Adrenal gland (tissue), 19 donors: ENCODE measurements at places on chromosomes 7 and 10. TPM values are rescaled to one million over a fixed set of nuclear protein-coding genes. Genes with fewer than 3 reads are reported as not detected.

INA gene
- 0.18 TPM for total RNA-seq

GRCh38 chr7:151339651-151340382 lies 1.8 kb upstream of the NUB1 start:
- H3K27ac ChIP-seq, result peak overlapping the region; percentile 17
- H3K36me3 ChIP-seq, result no peaks in the 10 kb centered on the region
- H3K27me3 ChIP-seq, result no peaks in the 10 kb centered on the region
- peaks cover 19% of the 10 kb centered on the region for H3K4me1 ChIP-seq
- H3K4me3 ChIP-seq, result no peak overlapping the region

- no peak overlapping the region for H3K4me3 ChIP-seq
- H3K36me3 ChIP-seq, result no peaks in the 10 kb centered on the region
- H3K27me3 ChIP-seq, result no peaks in the 10 kb centered on the region
- DNase-seq, result peak; percentile 49
- H3K4me1 ChIP-seq, result peaks cover 26% of the 10 kb centered on the region
Measured at GRCh38 chr7:101935521-101936141, 118.2 kb downstream of the CUX1 start.

DNA sequence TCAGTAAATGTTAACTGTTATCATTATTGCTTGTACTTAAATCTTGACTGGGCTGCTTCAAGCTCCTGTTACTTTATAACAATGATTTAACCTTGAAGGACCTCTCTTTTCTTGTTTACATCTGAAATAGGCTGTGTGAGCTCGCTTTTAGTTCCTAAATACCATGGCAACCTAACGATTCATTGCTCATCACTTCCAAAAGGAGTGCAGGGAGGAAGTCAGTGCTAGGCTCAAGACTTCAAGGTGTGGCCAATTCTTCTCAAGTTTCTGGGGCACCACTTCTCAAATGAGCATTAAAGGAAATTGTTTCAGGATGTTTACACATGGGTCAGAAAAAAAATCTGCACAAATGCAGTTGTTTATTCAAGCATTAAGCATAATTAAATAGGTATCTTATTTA lies 284.2 kb downstream of the MTERF1 start:
- H3K36me3 ChIP-seq, result no peaks in the 10 kb centered on the region
- no peak overlapping the region for H3K4me3 ChIP-seq

NRG3 gene
- 1.0 TPM for total RNA-seq

DNA sequence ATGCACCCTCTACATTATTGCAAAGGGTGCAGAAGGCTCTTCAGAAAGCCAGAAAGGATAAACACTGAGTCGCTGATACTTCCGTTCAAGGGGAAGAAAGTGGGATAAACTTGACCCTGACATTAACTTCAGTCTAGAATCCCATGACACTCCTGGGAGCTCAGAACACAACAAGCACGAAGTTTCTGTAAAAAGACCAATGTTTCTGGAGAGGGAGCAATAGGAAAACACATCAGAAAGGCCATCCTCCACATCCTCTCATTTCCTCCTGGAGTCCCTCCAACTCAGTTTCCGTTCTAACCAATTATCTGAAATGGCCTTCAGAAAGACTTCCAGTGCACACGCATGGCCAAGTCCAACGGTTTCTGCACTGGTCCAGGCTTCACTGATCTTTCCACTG lies 113.5 kb downstream of the SORBS1 start:
- peak; percentile 65 for DNase-seq
- H3K36me3 ChIP-seq, result no peaks in the 10 kb centered on the region
- no peaks in the 10 kb centered on the region for H3K27me3 ChIP-seq
- peaks cover 8% of the 10 kb centered on the region for H3K4me1 ChIP-seq
- H3K4me3 ChIP-seq, result no peak overlapping the region
- no peak overlapping the region for H3K27ac ChIP-seq

DNA sequence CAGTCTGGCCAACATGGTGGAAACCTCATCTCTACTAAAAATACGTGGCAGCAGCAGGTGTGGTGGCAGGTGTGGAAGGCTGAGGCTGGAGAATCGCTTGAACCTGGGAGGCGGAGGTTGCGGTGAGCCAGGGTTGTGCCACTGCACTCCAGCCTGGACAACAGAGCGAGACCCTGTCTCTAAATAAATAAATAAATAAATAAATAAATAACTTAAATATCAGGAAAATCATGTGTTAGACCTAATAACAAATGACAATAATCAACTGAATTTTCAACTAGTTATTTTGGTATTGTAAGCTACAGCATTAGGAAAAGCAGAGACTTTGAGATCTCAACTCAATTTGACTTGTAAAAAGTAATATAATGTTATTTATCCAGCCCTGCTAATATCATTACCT lies 9.2 kb downstream of the HERPUD2 start:
- H3K27me3 ChIP-seq, result no peaks in the 10 kb centered on the region
- no peak overlapping the region for H3K27ac ChIP-seq
- H3K4me1 ChIP-seq, result peaks cover 38% of the 10 kb centered on the region
- H3K36me3 ChIP-seq, result no peaks in the 10 kb centered on the region
- no peak overlapping the region for H3K4me3 ChIP-seq
- DNase-seq, result no peak

MMD2 gene
- total RNA-seq, result not detected

- H3K36me3 ChIP-seq, result no peaks in the 10 kb centered on the region
- H3K27ac ChIP-seq, result peak overlapping the region; percentile 99
- H3K4me3 ChIP-seq, result peak overlapping the region; percentile 88
Measured at GRCh38 chr7:139361523-139361922, 1.8 kb downstream of the LUC7L2 start.

- H3K36me3 ChIP-seq, result no peaks in the 10 kb centered on the region
- no peaks in the 10 kb centered on the region for H3K27me3 ChIP-seq
- H3K4me1 ChIP-seq, result no peaks in the 10 kb centered on the region
- no peak overlapping the region for H3K27ac ChIP-seq
- no peak for DNase-seq
- H3K4me3 ChIP-seq, result no peak overlapping the region
Measured at GRCh38 chr10:23718946-23719345, 280.1 kb downstream of the OTUD1 start.

- no peaks in the 10 kb centered on the region for H3K36me3 ChIP-seq
- H3K4me3 ChIP-seq, result no peak overlapping the region
- H3K27me3 ChIP-seq, result no peaks in the 10 kb centered on the region
- DNase-seq, result no peak
- peaks cover 5% of the 10 kb centered on the region for H3K4me1 ChIP-seq
Measured at GRCh38 chr7:28329661-28330363, 82.5 kb upstream of the CREB5 start.

DNA sequence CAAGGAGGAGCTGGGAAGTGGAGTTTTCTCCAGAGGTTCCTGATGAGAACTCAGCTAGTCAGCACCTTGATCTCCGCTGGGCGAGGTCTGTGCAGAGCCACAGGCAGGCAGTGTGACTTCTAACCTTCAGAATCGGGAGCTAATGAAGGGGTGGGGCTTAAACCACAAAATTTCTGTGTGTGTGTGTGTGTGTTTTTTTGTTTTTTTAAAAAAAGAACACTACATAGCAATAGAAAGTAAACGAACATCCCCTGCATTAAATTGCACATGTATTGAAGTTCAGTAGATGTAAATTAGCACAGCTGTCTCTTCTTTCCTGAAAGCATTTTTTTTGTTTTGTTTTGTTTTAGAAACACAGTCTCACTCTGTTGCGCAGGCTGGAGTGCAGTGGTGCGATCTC lies 46.2 kb downstream of the RBM17 start:
- no peaks in the 10 kb centered on the region for H3K27me3 ChIP-seq
- no peaks in the 10 kb centered on the region for H3K36me3 ChIP-seq
- no peak for DNase-seq
- no peak overlapping the region for H3K4me3 ChIP-seq
- no peak overlapping the region for H3K27ac ChIP-seq

GRCh38 chr10:43293677-43294057 lies 26.8 kb upstream of the RASGEF1A start:
- no peak for DNase-seq
- H3K4me1 ChIP-seq, result no peaks in the 10 kb centered on the region
- H3K4me3 ChIP-seq, result no peak overlapping the region
- no peak overlapping the region for H3K27ac ChIP-seq
- H3K36me3 ChIP-seq, result no peaks in the 10 kb centered on the region

- no peak overlapping the region for H3K27ac ChIP-seq
- no peaks in the 10 kb centered on the region for H3K27me3 ChIP-seq
- H3K36me3 ChIP-seq, result no peaks in the 10 kb centered on the region
Measured at GRCh38 chr7:75688200-75689136, 50.3 kb downstream of the HIP1 start.

NEURL1 gene
- not detected for total RNA-seq

FAM24A gene
- not detected for total RNA-seq

OR13A1 gene
- total RNA-seq, result not detected

GRM8 gene
- total RNA-seq, result 1.4 TPM

SH2D4B gene
- total RNA-seq, result not detected

SLC13A1 gene
- total RNA-seq, result not detected

DNA sequence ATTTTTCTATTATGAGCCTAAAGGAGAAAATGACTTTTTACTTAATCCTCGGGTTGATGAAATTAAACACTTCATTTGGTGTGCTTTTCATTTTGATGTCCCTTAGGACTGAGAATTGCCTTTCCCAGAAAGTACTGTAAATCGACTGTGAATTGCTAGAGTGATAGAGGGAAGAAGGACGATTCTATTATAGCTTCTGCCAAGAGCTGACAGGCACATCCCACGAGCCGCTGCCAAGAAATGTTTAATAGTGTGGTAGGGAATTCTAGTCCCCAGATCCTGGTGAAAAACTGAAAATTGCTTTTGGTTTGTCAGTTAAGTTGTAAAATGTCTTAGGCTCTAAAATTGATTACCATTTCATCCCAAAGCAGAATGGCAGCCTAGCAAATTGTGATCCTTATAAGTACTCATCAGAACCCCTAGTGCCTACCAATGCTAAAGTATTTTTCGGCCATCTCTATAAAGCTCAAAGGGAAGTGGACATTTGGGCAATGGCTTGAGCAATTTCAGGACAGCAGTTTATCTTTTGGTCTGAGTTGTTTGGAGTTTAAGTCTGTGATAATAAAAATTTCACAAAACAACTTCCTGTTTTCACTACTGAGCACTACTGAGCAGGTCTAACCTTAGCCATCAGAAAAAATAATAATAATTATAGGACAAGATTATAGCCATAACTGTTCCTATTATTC lies 44.6 kb upstream of the HYCC1 start:
- H3K36me3 ChIP-seq, result no peaks in the 10 kb centered on the region
- no peaks in the 10 kb centered on the region for H3K4me1 ChIP-seq
- no peak overlapping the region for H3K27ac ChIP-seq
- no peaks in the 10 kb centered on the region for H3K27me3 ChIP-seq

DNA sequence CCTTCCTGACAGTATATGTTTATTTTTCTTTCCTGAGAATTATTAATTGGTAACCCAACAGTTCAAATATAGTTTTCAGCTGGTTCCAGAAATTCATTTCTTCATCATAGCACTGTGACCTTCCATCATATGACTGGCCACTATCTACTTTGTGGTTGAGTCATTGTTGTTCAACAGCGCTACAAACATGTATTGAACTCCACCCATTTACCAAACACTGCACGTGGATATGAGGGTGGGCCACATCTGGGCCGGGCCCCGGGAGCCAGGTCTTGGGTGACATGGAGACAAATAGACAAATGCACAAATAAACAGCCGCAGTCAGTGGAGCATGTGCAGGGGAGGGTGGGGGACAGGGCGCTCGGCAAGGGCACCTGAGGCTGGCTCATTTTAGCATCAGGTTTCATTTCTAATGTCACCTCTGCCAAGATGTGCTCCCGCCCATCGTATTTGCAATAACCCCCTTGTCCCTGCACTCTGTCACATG lies 24.0 kb upstream of the EEPD1 start:
- H3K27ac ChIP-seq, result no peak overlapping the region
- peak overlapping the region; percentile 30 for H3K4me3 ChIP-seq
- H3K4me1 ChIP-seq, result peaks cover 9% of the 10 kb centered on the region
- H3K36me3 ChIP-seq, result no peaks in the 10 kb centered on the region

DNA sequence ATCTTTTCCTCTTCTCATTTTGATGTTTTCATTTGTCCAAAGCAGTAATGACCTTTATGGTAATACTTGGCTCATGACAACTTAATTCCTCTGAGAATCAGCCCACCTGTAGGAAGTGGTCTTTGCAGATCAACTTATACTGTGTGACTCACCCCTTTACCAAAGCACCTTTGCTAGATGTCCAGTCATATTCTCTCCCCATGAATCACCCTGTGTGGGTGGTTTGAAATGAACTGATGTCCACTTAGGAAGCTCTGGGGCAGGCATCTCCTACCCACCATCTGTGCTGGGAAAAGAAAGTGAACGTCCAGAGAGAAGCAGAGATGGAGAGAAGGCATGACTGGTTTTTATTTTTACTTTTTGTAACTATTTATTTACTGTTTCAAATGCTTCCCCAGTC lies 410.3 kb downstream of the KIF20B start:
- H3K4me3 ChIP-seq, result no peak overlapping the region
- no peaks in the 10 kb centered on the region for H3K27me3 ChIP-seq
- H3K36me3 ChIP-seq, result no peaks in the 10 kb centered on the region
- no peak overlapping the region for H3K27ac ChIP-seq
- DNase-seq, result no peak

SPDYE2 gene
- not detected for total RNA-seq

SPDYE9 gene
- total RNA-seq, result not detected

- H3K27me3 ChIP-seq, result no peaks in the 10 kb centered on the region
- H3K27ac ChIP-seq, result no peak overlapping the region
- H3K4me3 ChIP-seq, result no peak overlapping the region
- DNase-seq, result no peak
- H3K36me3 ChIP-seq, result no peaks in the 10 kb centered on the region
- no peaks in the 10 kb centered on the region for H3K4me1 ChIP-seq
Measured at GRCh38 chr10:20034732-20035131, 218.5 kb downstream of the PLXDC2 start.

DNA sequence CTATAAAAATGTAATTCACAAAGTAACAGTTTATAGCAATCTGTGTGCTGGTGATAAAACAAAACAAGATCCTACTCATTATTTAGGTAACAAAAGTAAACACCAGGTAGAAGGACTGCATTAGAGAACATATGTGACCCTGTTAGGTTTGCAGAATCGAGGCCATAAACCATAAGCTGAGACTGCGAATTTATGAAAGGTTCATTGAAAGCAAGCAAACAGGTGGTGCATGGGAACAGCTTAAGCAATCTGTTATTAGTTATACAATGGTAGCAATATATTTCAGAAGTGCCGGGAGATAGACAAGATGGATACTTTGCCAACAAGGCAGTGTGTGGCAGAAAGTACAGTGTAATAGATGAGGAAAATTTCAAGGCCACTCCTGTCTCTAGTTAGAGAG lies 23.5 kb upstream of the FAM133B start:
- peaks cover 40% of the 10 kb centered on the region for H3K4me1 ChIP-seq
- peaks cover 24% of the 10 kb centered on the region for H3K36me3 ChIP-seq
- DNase-seq, result no peak
- H3K27ac ChIP-seq, result peak overlapping the region; percentile 19
- no peaks in the 10 kb centered on the region for H3K27me3 ChIP-seq
- no peak overlapping the region for H3K4me3 ChIP-seq

- H3K27me3 ChIP-seq, result no peaks in the 10 kb centered on the region
- no peak for DNase-seq
- no peak overlapping the region for H3K4me3 ChIP-seq
- no peak overlapping the region for H3K27ac ChIP-seq
- no peaks in the 10 kb centered on the region for H3K4me1 ChIP-seq
- H3K36me3 ChIP-seq, result no peaks in the 10 kb centered on the region
Measured at GRCh38 chr7:121266307-121266894, 62.4 kb upstream of the WNT16 start.

ABCB4 gene
- total RNA-seq, result 10.2 TPM

- H3K27ac ChIP-seq, result no peak overlapping the region
- peaks cover 4% of the 10 kb centered on the region for H3K4me1 ChIP-seq
- no peak overlapping the region for H3K4me3 ChIP-seq
- H3K36me3 ChIP-seq, result no peaks in the 10 kb centered on the region
- DNase-seq, result no peak
Measured at GRCh38 chr10:89481662-89482061, 53.7 kb downstream of the SLC16A12 start.
